ENCODE measurements at places on chromosomes 5 and 9. TPM values are rescaled to one million over a fixed set of nuclear protein-coding genes. Genes with fewer than 3 reads are reported as not detected.

DNA sequence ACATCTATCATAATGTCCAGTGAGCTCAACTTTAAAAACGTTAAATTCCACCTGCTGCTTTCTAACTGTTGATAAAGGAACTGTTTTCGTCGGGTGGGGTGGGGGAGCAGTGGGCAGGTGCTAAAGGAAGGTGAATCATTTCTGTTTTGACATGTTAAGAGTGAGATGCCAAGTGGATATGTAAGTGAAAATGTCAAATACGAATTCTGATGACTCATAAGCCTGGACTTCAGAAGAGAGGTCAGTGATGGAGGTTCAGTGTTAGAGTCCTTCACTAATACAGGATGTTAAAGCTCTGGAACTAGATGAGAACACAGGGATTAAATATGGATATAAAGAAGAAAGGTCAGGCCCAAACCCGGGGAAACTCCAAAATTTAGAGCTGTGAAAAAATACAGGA, 617.9 kb upstream of the CTNND2 start:
- DNase-seq, result no peak

DNA sequence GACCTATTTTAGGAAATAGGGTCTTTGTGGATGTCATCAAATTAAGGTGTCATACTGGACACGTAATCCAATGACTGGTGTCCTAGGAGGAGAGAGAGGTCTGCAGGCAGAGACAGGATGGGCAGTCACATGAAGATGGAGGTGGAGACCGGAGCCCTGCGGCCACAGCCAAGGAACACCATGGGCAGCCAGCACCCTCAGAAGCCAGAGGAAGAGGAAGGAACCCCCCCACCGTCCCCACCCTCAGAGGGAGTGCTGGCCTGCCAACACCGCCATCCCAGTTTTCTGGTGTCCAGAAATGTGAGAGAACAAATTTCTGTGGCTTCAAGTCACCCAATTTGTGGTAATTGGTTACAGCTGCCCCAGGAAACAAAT, 88.3 kb downstream of the NSUN2 start:
- DNase-seq, result no peak

- DNase-seq, result no peak
Measured at GRCh38 chr9:16236311-16236710, 634.2 kb downstream of the BNC2 start.

DNA sequence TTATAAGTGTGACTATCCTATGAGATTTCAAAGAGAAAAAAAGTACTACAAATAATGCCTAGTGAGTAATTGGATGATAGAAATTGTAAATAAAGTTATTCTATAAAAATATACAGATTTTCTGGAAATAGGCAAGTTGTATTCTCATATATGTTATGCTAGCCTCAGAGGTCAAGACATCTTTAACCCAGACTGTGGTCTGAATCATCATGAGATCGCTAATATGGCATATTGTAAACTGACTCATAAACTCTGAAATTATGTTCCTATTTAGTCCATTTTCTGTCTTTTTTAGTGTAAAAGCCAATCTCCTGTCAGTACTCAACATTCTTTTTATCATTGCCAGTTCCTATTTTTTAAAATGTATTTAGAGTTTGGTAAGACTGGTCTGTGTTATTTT, 14.2 kb downstream of the LOX start:
- peak; percentile 22 for DNase-seq

GRCh38 chr9:5089737-5090136, 95.7 kb downstream of the INSL6 start:
- peak; percentile 52 for DNase-seq

DNA sequence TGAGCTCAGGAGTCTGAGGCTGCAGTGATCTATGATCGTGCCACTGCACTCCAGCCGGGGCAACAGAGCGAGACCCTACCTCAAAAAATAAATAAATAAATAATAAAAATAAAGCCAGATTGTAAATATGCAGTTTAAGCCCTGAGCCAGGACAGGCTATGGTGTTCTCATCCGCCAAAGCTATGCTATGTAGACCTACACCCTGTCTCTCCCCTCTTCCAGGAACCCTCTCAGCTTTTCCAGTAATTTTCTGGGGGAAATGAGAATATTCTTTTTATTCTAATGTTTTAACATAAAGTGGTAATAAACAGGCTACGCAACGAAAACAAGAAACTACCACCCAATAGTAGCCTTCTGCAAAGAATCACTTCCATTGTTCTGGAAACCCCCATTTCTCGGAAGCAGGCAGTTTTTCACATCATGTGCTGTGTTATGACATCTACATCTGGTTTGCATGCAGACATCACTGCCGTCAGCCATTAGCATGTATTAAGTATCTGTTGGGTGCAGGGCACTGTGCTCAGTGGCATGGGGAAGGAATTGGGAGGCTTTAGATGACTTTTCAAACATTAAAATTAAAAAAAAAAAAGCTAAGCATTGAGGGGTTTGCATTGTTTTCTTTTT, 38.0 kb upstream of the F2R start:
- DNase-seq, result no peak

DNA sequence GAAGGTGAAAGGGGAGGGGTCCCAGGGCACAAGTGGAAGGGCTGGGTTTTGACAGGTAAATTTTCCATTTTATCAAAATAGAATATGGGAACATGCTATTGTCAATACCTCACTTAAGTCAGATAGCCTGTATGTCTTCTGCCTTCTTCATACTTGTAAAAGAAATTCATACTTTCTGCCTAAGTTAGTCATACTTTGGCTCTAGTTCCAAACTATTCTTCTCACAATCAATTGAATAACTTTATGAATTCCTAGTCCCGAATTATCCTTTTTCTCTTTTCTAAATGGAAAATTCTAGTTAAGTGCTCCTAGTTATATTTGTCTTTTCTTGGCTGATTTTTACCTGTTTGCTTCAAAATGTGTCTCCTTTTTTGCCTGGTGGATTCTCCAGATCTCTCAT, 271.4 kb downstream of the CSNK1G3 start:
- DNase-seq, result no peak

DNA sequence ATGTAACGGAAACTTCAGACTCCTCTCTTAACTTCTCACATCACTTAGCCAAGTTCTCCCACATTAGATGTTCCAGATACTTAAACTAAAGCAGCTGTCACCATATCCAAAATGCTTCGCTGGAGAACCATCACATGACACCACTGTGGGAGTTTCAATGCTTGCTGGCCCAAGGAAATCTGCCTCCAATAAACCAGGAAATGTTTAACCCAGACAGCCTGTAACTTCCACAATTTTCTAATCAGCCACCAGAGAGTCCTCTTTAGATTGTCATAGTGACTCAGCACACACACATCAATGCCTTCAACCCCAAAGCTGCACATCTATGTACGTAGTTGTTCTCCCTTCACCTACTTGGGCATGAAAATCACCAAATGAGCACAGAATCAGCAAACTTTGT, 118.7 kb downstream of the LPAR1 start:
- DNase-seq, result no peak

GRCh38 chr9:127277099-127277498, 12.5 kb downstream of the GARNL3 start:
- DNase-seq, result no peak

GABRB2 gene
- not detected for total RNA-seq

DCTN3 gene
- total RNA-seq, result 65.3 TPM

DAPK1 gene
- 51.6 TPM for total RNA-seq

FAM153A gene
- not detected for total RNA-seq

PCDHB4 gene
- 0.17 TPM for total RNA-seq

PCDHGC3 gene
- total RNA-seq, result 19.4 TPM

PLAC8L1 gene
- total RNA-seq, result not detected

ABCA2 gene
- total RNA-seq, result 13.3 TPM
